ENCODE measurements at places on chromosomes 5 and 9. TPM values are rescaled to one million over a fixed set of nuclear protein-coding genes. Genes with fewer than 3 reads are reported as not detected.

DNA sequence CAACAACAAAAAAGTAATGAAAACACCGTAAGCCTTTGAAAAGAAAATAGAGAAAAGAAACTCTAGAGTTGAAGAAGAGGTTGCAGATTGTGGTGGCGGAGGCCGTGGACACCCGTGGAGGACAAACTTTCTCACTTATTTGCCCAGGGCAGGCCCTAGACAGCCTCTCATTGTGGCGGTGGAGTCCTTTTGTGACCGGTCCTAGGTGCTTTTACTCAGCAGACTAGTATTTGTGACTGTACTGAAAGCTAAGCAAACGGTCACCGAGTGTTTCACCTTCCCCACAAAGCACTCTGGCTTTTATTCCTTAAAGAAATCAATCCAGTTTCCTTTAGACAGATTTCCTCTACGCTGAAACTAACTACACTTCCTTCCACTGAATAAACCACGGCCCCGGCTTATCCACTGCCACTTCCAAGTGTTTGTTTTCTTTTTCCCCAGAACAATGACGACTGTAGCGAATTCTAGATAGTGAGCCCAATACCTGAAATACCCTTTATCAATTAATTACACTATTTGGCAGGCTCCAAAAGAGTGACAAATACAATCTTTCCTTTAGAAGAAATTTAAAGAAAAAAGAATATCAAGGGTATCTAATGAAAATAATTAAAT, 210.2 kb upstream of the TARS1 start:
- no peak for DNase-seq

GRCh38 chr9:257957-258356, 43.3 kb downstream of the DOCK8 start:
- DNase-seq = no peak

- no peak for DNase-seq
Observed at GRCh38 chr9:132056717-132057560, 22.7 kb downstream of the MED27 start.

DNA sequence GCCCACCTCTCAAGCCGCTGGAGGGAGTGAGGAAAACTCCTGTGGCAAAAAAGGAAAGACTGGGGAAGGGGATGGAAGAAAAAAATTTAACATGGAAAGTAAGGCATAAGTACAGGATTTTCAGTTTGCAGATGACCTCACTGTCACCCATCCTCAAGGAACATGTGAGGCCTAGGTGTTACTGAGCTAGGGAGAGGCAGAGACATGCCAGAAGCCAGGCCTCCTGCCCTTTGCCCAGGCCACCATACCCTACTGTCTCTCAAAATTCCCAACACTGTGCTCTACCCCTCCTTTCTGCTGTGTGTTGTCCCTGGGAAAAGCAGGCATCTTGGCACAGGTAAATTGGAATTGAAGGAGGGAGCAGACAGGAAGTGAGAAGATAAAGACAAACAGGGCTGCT, 4.4 kb upstream of the MGAT1 start:
- no peak for DNase-seq

DNA sequence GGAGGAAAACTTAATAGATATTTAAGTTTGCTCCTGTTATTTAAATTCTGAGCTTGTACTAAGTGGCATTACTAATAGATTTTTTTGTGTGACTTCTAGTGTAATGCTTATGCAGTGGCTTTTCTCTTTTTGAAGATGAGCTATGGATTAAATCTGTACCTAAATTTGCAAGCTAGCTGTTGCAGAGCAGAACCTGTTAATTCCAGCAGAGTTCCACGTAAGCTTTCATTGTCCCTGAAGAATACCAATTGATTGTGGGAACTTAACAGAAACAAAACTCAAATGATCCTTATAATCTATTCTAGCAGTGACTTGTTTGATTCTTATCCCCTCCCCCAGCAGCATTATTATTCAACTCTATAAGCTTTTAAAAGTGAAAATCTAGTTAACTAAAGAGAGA, 51.7 kb downstream of the MAN2A1 start:
- no peak for DNase-seq

GRCh38 chr5:65307931-65308330, 173.8 kb downstream of the ADAMTS6 start:
- DNase-seq = no peak

DNA sequence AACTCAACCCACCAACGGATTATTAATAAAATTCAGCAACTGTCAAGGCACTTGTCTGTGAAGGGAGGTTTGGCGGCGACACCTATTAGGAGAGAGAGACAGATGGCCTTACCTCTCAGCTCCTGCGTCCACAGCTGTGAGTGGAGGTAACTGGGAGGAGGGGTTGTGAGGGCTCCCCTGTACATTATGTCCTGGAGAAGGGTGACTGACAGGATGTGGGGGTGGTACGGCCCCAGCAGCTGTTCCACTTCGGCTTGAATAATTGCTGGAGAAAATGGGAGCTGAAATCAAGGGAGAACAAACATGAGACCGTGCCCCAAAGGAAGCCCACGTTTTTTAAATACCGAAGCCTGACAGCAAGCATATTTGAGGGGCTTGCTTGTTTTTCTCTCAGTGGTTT, 353.5 kb upstream of the RFX3 start:
- no peak for DNase-seq

GRCh38 chr5:128038643-128039042, 44.9 kb upstream of the SLC12A2 start:
- DNase-seq = no peak

- no peak for DNase-seq
Observed at GRCh38 chr5:115229606-115230005, 33.1 kb downstream of the PGGT1B start.

- DNase-seq = no peak
Observed at GRCh38 chr5:145246961-145247744, 588.0 kb downstream of the PRELID2 start.

Gene RGS7BP
- total RNA-seq = 0.89 TPM

DNA sequence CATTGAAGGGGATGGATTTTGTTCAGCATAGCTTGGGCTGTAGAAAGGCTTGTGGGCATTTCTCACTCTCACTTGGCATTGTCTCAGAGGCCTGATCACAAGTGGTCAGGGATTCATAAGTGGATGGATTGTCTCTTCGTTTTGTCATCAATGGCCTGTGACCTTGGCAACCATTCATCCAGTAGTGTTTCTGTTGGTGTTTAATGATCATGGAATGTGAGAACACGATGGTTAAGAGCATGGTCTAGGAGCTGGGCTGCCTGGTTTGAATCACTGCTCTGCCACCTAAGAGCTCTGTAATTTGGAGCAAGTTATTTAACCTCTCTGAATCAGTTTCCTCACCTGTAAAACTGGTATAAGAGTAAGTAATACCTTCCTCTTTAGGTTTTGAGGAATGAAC, 430.1 kb upstream of the MEF2C start:
- DNase-seq = no peak

Gene PDGFRB
- 90.9 TPM for total RNA-seq

DNA sequence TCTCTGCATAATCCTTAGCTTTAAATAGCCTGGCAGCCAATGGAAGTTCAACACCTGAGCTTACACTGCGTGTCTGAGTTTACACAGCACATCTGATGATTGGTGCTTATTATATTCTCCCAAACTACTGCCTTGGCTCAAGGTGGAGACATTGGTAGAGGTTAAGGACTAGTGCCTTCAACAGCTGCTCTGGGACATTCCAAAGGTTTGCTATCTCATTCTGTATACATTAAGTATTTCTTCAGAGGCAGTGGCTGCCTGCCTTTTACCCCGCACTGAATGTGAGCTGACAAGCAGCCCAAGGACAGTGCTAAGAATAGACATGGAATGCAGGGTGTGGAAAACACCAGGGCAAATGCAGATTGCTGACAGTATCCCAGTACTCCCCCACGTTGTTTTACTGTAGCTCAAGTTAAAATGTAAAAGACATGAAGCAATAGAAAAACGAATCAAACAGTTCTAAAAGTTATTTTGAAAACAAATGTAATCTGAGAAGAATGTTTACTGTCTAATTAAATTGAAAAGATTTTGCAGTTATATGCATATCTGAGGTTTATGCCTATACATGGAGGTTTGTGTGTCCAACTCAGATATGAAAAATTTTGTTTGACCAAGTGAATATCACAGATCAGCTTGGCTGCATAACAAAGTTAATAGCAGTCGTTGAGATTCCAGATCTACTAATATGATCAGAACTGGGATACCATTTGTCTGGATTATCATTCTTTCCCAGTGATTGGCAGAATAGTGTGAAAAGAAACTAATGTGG, 1.8 kb downstream of the HSPB3 start:
- peak; percentile 87 for DNase-seq

GRCh38 chr9:38639577-38639940, 19.2 kb upstream of the ANKRD18A start:
- no peak for DNase-seq

Gene UBE2D2
- 69.8 TPM for total RNA-seq

DNA sequence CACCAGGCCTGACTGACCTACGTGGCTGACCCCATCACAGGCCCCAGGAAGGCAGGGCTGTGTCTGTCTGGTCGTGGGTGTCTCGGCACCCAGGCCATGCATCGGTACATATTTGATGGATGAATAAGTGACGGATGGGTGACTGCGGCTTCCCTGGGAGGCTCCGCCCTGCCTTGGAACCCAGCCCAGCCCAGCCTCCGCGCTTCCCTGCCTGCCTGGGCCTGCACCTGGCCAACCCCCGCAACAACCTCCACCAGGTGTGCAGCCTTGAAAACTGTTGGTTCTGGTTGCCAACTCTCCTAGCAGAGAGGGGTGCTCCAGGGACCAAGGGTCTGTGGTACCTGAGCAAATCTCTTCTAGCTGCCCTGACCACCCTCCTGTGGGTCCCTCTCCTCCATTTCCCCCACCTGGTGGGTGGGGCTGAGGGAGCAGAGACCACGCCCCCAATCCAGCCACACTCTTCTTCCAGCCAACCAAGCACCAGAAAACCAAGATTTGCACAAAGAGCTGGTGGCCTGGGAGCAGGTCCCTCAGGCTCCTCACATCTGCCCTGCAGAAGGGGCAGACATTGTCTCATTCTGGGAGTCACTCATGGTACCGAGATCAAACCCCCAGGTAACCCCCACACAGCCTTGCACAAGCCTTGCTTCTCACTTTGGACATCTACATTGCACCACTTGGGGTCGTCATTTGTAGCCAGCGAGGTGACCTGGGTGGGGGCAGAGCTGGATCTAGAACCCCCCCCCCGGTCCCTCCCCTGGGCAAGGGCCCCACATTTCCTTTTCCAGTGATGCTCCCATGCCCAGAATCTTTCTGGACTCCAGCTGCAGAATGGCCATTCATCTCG, 100.6 kb upstream of the IER5L start:
- no peak for DNase-seq

GRCh38 chr9:76716085-76716672, 48.1 kb upstream of the PCA3 start:
- DNase-seq = no peak

DNA sequence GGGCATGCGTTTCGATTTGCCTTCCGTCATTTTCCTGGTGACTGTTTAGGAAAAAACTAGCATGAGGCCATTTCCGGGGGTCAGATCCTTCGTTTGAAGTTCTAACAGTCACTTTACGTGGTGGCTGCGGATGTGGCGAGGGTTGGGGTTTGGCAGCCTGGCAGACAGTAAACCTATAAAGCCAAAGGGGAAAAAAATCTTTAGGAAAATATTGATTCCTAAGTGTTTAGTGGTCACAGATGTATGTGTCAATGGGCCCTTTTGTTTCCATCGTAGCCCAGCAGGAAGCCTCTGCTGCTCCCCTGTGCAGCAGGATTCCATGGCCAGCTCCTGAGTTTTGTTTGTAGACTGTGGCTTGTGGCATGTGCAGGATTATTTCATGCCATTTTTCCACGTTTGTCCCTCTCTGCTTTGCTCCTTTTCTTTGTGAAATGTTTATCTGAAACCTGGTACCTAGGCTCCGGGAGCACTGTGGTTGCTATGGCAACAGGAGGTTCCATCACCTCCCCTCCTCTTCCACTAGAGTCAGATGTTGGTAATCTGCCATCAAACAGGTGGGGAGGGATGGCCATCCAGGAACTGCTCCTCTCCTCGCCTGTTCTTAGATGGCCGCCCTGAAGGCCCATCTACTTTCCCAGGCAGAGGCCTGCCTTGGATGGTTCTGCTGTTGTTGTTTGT, 202.3 kb downstream of the AOPEP start:
- peak; percentile 45 for DNase-seq

Gene AHRR
- total RNA-seq = 11.9 TPM

GRCh38 chr5:123204251-123204650, 115.2 kb downstream of the PRDM6 start:
- no peak for DNase-seq

DNA sequence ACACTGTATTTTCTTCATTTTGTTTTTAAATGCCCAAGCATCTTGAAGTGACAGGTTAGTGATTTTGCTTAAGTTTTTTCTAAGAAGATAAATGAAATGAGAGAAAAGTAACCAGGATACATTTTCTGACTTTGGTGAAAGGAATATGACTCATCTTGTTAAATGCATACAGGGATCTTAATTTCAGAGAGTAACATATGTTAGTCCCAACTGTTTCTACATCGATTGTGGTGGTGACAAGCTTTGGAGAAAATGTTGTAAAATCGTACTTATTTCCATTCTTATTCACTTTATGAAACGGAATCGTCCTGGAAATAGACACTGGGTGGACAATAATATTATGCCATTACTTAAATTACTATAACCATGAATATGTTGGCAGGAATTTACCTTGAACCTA, 107.5 kb downstream of the KCNN2 start:
- no peak for DNase-seq

- no peak for DNase-seq
Observed at GRCh38 chr9:28848671-28849070, 1275.4 kb upstream of the C9orf72 start.

GRCh38 chr9:109923471-109923760, 143.4 kb downstream of the PALM2AKAP2 start:
- DNase-seq = no peak

Gene CDKN2A
- total RNA-seq = 0.30 TPM

DNA sequence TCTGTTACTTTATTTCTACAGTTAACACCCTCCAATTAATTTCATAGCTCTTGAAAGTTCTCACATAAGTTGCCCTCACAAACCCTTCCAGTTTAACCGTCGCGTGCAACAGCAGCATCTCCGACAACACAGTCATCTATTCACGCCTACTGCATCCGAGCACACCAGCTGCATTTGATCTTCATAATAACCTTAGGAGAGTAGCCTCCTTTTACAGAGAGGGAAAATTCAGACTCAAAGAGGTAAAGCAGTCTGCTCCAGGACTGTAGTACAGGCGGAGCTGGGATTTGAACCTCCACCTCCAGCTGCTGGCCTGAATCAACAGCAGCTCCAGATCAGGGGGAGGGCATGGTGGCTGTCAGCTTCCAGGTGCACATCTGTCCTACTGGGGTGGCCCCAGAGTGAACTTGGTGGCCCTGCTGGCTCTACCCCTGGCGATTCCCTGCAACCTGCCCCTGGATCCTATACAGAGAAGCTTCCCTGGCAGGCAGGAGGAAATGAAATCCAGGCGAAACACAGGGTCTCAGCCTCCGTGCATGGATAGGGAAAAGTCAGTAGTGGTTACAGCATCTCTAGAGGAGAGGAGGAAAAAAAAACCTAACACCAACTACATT, 71.6 kb upstream of the UNC5A start:
- no peak for DNase-seq

GRCh38 chr9:88789785-88790184, 201.5 kb upstream of the S1PR3 start:
- DNase-seq = no peak

DNA sequence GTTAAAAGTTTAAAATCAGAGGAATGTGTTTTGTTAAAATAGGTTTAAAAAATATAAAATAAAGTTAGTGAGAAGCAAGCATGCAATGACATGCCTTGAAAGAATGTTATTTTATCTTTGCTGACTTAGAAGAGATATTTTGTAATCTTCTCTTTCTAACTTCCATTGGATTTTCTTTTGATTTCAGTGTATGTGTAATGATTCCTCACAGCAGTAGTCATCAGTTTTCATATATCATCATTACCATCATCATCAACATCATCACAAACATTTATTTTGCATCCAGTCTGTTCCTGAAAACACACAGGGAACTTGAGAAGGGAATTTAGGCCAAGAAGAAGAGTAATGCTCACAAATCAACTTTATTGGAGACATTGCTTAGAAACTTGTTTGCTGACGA, 699.6 kb downstream of the TAF11L14 start:
- DNase-seq = no peak
